ENCODE measurements at places on chromosomes 5 and 9.

DNA sequence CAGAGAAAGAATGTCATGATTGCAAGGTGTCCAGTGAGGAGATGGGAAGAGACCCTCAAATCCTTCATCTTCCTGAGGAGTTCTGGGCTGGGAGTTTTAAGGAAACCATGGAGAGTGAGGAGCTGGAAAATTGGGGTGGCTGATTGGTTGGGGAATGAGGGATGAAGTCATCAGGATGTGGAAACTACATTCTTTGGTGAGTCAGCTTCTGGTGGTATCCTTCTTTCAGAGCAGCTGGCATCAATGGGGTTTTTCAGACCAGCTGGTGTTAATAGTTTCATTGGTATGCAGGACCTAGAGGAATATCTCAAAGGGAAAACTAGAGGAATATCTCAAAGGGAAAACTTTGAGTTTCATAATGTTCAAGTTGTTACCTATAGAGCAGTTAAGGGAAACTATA, 45.2 kb downstream of the RNF180 start:
- H3K27ac ChIP-seq: no peak overlapping the region
- H3K4me1 ChIP-seq: peaks cover 2% of the 10 kb centered on the region
- H3K4me3 ChIP-seq: no peak overlapping the region
- H3K36me3 ChIP-seq: no peaks in the 10 kb centered on the region

- no peaks in the 10 kb centered on the region for H3K4me1 ChIP-seq
- no peaks in the 10 kb centered on the region for H3K36me3 ChIP-seq
- H3K27ac ChIP-seq: no peak overlapping the region
- no peak overlapping the region for H3K4me3 ChIP-seq
- H3K27me3 ChIP-seq: no peaks in the 10 kb centered on the region
These were observed 55.9 kb upstream of the SLCO6A1 start for GRCh38 chr5:102554728-102555127.

DNA sequence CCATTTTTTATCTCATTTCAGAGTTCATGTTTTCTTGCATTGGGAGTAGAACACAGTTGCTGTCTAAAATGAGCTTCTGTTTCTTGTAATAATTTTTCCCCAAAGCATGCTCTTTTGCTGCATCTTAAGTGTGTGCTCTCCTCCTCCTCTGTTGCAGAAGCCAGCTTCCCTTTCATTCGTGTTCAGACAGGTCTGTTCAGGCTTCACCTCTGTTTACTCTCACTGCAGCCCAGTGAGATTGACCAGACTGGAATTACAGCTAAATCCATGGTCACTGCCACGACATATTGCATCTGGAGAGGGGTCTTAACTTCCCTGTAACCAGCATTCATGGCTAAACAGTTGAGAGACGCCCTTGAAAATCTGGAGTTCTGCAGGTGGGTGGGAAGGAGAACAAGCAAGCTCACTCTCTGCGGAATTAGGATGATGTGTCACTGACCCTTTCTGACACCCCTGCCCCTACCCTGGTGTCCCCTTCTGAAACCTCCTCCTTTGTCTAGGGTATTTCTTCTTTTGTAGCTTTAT, 223.2 kb downstream of the FSTL4 start:
- H3K4me1 ChIP-seq: no peaks in the 10 kb centered on the region
- DNase-seq: no peak
- no peaks in the 10 kb centered on the region for H3K36me3 ChIP-seq
- H3K4me3 ChIP-seq: no peak overlapping the region
- no peak overlapping the region for H3K27ac ChIP-seq

GRCh38 chr9:136342181-136343120, 15.1 kb downstream of the GPSM1 start:
- H3K27me3 ChIP-seq: peaks cover 2% of the 10 kb centered on the region
- DNase-seq: no peak
- H3K4me1 ChIP-seq: peaks cover 44% of the 10 kb centered on the region
- H3K27ac ChIP-seq: no peak overlapping the region
- H3K4me3 ChIP-seq: peak overlapping the region; percentile 10

DNA sequence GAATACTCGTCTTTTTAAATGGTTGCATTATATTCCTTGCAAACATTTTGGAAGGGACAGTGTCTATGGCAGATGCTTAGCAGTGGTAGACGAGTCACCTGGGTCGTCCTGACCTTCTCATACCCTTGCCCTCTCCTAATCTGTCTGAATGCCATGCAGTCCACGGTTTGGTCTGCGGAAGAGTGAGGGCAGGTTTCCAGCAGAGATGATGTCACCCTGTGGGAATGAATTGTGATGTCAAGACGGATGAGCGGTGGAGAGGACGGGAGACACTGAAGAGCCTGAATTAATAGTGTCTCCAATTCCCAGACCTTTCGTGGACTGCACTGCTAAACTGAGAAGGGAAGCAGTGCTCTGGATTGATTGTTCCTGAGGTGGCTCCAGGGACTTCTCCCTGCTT, 329.0 kb upstream of the PANK3 start:
- no peak overlapping the region for H3K27ac ChIP-seq
- no peaks in the 10 kb centered on the region for H3K4me1 ChIP-seq
- no peaks in the 10 kb centered on the region for H3K36me3 ChIP-seq
- H3K27me3 ChIP-seq: no peaks in the 10 kb centered on the region
- no peak overlapping the region for H3K4me3 ChIP-seq

- H3K36me3 ChIP-seq: no peaks in the 10 kb centered on the region
- no peaks in the 10 kb centered on the region for H3K4me1 ChIP-seq
- no peak overlapping the region for H3K27ac ChIP-seq
- no peak for DNase-seq
- no peak overlapping the region for H3K4me3 ChIP-seq
These were observed 36.1 kb upstream of the RANBP6 start for GRCh38 chr9:6051511-6051950.

GRCh38 chr9:35074791-35075190, 2.4 kb upstream of the VCP start:
- H3K4me1 ChIP-seq: peaks cover 36% of the 10 kb centered on the region
- H3K27me3 ChIP-seq: no peaks in the 10 kb centered on the region
- H3K4me3 ChIP-seq: no peak overlapping the region
- DNase-seq: no peak
- H3K27ac ChIP-seq: no peak overlapping the region

DNA sequence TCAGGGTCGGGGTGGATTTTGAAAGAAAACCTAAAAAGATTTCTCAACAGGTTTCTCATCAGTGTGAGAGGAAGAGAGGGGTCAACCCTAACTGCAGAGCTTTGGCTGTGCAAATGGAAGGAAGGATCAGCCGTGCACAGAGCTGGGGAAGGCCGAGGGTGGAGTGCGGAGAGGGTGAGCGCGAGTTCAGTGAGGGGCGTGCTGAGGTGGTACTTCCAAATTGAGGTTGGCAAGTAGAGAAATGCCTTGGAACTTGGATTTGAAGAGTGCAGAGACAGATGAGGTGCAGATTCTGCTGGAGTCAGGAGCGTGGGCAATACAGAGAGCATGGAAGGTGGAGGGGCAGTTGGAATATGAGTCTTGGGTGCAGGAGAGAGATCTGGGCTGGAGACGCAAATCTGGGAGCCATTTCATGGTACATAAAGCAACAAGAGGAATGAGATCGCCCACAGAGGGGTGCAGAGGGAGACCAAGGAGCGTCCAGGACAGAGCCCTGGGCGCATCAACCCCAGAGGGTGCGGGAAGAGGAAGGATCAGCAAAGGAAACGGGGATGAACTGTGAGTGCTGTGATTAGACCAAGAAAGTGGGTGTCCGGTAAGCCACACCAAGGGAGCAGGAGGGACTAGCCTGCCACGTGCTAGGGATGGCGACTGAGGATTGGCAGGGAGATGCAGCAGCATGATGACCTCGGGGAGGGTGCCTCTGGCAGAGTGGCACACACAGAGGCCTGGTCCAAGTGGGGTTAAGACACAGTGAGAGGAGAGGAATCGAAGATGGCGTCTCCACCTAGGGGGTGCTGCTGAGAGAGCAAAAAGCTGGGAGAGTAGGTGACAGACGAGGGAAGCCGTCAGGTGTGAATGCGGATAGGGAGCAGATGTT, 105.8 kb downstream of the ADAMTS2 start:
- H3K4me1 ChIP-seq: peaks cover 29% of the 10 kb centered on the region
- DNase-seq: no peak
- no peak overlapping the region for H3K27ac ChIP-seq
- peaks cover 3% of the 10 kb centered on the region for H3K27me3 ChIP-seq

DNA sequence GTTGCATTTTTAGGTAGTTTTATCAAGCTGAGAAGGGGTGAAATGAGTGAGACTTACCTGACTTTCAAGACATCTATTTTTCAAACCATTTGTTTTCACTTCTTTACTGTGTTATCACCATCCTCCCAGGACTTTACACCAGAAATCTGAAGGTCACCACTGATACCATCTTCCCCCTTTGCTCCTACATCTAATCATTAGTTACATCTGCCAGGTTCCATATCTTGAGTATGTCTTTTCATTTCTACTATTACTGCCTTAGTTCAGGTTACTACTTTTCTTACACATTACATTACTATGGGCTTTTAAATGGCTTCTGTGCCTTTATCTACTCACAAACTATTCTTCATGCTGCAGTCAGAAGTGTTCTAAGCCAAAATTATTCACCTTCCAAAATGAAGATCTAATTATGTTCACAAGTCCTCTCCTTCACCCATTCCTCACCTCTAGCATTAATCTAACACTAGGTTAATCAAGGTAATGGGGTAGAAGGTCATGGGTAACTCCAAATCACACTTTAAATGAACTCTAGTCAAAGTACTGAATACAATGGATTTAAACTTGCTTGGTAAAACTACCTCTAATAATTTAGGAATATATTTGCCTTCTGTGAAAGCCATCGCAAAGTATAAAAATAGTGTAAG, 2.1 kb upstream of the HSDL2 start:
- H3K36me3 ChIP-seq: no peaks in the 10 kb centered on the region
- DNase-seq: no peak
- H3K4me3 ChIP-seq: peak overlapping the region; percentile 96
- peaks cover 3% of the 10 kb centered on the region for H3K4me1 ChIP-seq
- H3K27ac ChIP-seq: no peak overlapping the region

GRCh38 chr9:79215821-79216220, 355.9 kb upstream of the TLE4 start:
- no peak overlapping the region for H3K27ac ChIP-seq
- H3K36me3 ChIP-seq: no peaks in the 10 kb centered on the region
- H3K27me3 ChIP-seq: no peaks in the 10 kb centered on the region
- H3K4me3 ChIP-seq: no peak overlapping the region
- H3K4me1 ChIP-seq: no peaks in the 10 kb centered on the region
- peak; percentile 35 for DNase-seq

DNA sequence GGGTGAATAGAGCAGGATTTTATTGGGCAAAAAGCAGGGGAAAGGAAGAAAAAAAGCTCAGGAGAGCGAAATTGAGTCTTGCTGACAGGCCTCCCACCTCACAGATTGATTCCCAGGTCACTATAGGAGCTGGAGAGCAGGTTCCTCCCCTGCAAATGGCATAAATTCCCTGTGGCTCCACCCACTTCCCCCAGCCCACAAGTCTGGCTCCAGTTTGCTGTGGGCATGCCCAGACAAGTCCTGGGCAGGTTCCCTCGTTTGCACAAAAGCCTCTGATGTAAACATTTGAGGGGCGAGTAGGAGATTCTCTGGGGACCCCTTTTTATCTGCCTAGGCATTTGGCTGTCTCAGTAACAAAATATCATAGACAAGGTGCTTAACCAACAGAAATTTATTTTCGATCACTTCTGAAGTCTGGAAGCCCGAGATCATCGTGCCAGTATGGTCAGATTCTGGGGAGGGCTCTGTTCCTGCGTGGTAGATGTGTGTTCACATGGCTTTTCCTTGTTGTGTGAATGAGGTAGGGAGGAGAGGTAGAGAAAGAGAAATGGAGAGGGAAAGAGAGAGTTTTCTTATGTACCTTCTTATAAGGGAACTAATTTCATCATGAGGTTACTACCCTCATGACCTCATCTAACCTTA, 614.5 kb downstream of the MAT2B start:
- H3K4me1 ChIP-seq: no peaks in the 10 kb centered on the region
- no peak for DNase-seq
- H3K27ac ChIP-seq: no peak overlapping the region
- no peaks in the 10 kb centered on the region for H3K36me3 ChIP-seq

DNA sequence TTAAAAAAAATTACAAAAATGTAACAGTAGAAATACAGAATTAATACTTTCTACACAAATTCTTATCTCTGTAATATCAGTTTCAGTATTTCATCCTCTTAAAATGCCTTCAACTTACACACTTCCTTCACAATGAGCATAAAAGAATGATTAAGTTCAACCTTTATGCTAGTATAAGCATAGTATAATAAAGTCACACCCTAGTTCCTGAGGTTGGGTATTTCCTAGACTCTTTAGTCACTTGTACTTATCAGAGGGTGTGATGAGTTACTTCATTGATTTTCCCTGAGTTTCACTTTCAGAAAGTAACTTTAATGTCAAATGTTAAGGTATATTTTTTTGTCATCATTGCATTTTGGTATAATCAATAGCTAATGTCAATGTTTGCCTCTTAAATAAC, 302.4 kb downstream of the PDE4D start:
- no peak overlapping the region for H3K4me3 ChIP-seq
- H3K4me1 ChIP-seq: peaks cover 7% of the 10 kb centered on the region
- H3K27ac ChIP-seq: no peak overlapping the region
- no peaks in the 10 kb centered on the region for H3K27me3 ChIP-seq
- DNase-seq: no peak

- H3K36me3 ChIP-seq: no peaks in the 10 kb centered on the region
- H3K27me3 ChIP-seq: no peaks in the 10 kb centered on the region
- H3K4me3 ChIP-seq: no peak overlapping the region
- no peak overlapping the region for H3K27ac ChIP-seq
- DNase-seq: no peak
- H3K4me1 ChIP-seq: no peaks in the 10 kb centered on the region
These were observed 792.4 kb downstream of the PTPRD start for GRCh38 chr9:9820436-9820835.

DNA sequence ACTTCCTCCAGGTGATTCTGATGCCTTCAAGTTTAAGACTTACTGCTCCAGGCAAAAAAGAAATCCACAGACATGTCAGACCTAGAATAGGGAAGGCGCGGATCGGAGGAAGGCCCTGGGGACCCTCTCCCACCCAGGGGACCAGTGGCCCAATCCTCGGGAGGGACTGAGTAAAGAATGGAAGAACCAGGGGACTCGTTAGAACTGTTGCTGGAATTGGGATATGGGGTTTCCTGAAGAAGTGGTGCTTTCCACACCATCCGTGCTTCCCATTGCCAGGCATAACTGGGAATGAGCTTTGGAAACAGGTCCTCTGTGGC, 63.8 kb upstream of the SLC25A51 start:
- DNase-seq: no peak
- no peaks in the 10 kb centered on the region for H3K27me3 ChIP-seq
- no peak overlapping the region for H3K27ac ChIP-seq
- H3K4me3 ChIP-seq: no peak overlapping the region

- peak; percentile 60 for DNase-seq
- peaks cover 4% of the 10 kb centered on the region for H3K4me1 ChIP-seq
- H3K4me3 ChIP-seq: no peak overlapping the region
- no peak overlapping the region for H3K27ac ChIP-seq
- H3K27me3 ChIP-seq: no peaks in the 10 kb centered on the region
These were observed 730.0 kb downstream of the MAT2B start for GRCh38 chr5:164235300-164235891.

DNA sequence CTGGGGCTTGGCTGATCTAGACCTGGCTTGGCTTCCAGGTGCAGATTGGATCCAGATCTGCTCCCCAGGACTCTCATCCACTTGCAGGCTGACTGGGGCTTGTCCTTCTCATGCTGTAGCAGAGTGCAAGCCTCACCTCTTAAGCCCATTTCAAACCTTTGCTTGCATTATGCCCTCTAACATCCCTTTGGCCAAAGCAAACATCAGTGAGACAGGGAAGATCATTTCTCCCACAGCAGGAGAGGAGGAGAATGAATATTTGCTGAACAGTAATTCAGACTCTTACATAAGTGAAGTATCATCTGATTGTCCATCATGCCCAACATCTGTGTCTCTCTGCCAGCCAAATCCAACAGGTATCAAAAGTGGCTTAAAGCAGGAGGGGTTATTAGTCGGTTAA, 194.9 kb downstream of the C9orf152 start:
- H3K27me3 ChIP-seq: no peaks in the 10 kb centered on the region
- no peak overlapping the region for H3K4me3 ChIP-seq
- H3K27ac ChIP-seq: no peak overlapping the region
- peaks cover 5% of the 10 kb centered on the region for H3K36me3 ChIP-seq
- DNase-seq: no peak
- H3K4me1 ChIP-seq: peaks cover 5% of the 10 kb centered on the region
